Astrocyte of the cerebellum (primary cell): ENCODE measurements at places on chromosomes 4 and X.

DNA sequence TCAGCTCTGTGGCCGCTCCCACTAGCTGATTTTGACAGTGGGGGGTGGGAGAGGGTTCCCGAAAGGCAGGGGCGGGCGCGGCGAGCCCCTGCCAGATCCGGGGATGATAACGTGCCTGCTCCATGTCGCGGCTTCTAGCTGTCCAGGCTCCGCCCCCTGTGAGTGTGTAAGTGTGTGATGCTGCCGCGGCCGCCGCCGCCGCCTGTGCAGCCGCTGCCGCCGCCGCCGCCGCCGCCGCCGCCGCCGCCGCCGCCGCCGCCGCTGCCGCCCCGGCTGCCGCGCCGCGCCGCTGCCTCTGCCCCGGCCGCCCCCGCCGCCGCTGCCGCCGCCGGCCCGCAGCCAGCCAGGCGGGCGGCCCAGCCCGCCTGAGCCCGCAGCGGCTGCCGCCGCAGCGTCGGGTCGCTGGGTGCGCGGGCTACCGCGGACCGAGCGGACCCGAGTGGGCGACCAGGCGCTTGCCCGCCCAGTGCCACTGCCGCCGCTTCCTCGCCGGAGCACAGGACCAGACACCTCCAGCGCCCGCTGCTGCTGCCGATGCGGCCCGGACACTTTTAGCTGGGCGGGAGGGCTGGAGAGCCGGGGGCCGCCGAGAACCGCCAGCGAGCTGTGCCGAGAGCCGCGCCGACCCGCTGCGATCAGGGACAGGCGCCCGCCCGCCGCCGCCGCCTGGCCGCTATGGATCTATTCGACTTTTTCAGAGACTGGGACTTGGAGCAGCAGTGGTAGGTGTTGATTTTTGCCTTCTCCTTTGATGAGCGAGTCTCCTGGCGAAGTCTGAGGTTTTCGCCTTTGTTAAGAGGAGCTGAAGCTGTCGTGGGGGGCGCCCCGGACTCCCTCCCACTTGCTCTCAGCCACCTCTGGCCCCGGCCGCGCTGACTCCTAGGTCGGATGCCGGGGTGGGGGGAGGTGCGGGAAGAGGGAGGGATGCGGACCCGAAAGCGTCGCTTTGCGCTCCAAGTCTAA, at the start of gene AFF2:
Gene AFF2, plus strand, starts transcription at position 195 of the 963 bp plus-strand sequence. Its CDS starts 481 bp downstream, at position 676.
- DNase-seq = no peak

GRCh38 chrX:68695206-68695845, 47.9 kb downstream of the STARD8 start:
- no peak for DNase-seq

DNA sequence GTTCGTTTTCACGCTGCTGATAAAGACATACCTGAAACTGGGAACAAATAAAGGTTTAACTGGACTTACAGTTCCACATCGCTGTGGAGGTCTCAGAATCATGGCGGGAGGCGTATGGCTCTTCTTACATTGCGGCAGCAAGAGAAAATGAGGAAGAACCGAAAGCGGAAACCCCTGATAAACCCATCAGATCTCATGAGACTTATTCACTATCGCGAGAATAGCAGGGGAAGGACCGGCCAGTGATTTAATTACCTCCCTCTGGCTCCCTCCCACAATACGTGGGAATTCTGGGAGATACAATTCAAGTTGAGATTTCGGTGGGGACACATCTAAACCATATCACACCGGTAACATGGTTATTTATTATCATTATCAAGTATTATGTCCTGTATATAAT, 2204.5 kb downstream of the ARAP2 start:
- no peak for DNase-seq

GRCh38 chr4:35105486-35105885, 1138.8 kb downstream of the ARAP2 start:
- no peak for DNase-seq

DNA sequence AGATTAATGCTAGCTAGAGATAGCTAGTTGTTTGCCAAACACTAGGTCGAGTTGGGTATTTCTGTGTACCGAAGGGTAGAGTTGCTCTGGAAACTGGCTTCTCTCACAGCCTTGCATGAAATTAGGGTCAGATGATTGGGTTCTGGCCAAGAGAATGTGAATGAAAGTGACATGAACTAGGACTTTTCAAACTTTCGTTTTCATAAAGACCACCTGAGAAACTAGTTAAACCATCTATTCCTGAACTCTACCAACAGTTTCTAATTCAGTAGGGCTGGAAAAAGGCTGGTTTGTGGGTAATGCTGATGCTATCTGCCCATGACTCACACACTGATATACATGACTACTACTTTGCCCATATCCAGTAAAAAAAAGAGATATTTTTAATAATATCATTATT, 157.6 kb downstream of the GASK1B start:
- DNase-seq = no peak

DNA sequence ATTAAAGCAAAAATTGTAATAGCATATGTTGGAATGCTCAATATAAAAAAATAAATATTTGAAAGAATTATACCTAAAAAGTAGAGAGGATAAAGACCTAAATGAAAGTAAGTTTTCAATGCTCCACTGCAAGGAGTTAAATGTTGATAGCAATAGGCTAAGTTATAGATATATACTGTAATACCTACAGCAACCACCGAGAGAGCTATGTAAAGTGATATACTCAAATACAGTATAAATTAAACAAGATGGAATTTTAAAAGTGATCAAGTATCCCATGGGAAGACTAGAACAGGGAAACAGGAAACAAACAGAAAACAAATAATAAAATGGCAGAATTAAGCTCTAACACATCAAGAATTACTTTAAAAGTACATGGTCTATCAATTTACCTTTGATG, 73.9 kb downstream of the CASP3 start:
- DNase-seq = no peak

- no peak for DNase-seq
Observed at GRCh38 chr4:183906739-183907651, 1.9 kb downstream of the STOX2 start.

GRCh38 chr4:22848332-22848731, 155.6 kb downstream of the GBA3 start:
- no peak for DNase-seq

DNA sequence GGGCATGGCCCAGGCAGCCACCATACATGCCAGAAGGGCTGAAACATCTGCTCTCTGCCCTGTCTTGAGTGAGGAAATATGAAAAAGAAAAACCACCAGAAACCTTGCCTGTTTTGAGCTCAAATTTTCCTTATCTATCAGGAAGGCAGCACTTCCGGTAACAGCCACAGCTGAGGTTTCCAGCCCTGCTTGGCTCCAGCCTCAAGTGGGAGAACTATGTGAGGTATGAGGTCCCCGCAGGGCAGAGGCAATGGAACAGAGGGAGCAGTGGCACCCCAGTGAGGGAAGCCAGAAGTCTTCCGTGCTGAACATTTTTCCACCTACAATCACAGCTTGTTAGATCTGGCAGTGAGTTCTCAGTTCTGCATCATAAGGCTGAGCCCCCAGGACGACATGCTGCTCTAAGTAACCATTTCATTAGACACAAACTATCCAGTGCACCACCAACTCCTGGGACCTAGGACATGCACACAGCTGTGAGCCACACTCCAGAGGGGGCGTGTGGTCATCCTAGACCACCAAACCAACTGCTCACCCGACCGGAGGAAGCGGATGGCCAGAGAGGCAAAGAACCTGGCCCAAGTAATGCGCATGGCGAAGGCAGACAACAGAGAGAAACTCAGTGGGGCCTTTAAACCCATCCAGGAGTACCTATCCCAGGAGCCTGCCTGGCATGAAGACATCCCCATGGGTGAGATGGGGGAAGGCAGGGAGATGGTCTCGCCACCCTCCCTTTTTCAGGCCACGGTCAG, 22.6 kb downstream of the WDR1 start:
- DNase-seq = peak; percentile 96

DNA sequence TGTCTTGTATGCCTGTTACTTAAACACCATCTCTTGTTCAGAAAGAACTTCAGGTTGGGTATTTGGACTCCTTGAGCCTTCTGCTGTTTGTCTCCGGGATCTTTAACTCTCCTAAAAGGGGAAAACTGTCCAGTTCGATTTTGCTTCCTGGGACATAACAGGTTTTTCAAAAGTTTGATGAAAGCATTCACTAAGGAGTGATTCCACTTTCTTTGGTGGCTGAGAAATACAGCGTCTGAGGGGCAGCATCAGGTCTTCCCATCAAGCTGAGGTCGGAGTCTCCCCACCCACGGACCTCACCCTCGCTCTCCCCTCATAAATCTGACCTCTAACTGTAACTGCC, 1.4 kb downstream of the AFAP1 start:
- no peak for DNase-seq

DNA sequence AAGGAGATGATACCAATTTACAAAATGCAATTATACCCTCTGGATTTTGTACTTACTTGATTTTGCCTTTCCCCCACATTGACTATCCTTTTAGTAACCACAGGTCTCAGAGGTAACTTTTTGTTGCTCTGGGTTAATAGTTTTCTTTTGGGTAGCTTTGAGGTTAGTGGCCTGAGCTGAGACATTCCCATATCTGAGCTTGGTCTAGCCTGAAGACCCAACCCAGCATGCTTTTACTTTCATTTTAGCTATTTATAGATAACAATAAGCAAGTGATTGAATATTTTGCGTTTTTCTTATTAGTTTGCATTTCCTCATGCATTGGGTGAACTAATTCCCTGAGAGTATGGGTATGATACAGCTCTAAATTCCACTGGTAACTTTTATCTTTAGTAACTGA, 11.8 kb downstream of the HTN1 start:
- DNase-seq = no peak
